ENCODE measurements at places on chromosomes 4 and X.

DNA sequence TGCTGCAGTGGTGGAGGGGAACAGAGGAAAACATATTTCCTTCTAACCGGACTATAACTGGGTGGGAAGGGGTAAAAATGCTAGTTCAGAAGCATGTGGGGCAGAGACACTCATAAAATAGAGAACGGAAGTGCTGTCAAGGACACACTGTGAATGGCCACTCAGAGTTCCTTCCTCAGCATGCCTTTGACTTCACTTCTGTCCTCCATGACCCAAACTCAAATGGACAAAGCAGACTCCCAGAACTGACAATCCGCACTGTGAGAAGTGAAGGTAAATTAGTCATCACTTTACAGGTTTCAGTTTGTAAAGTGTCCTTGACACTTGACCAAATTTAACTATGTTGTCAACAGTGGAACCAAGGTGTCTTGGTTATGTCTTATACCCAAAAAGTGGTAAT lies 30.2 kb upstream of the ELF2 start:
- DNase-seq = no peak

DNA sequence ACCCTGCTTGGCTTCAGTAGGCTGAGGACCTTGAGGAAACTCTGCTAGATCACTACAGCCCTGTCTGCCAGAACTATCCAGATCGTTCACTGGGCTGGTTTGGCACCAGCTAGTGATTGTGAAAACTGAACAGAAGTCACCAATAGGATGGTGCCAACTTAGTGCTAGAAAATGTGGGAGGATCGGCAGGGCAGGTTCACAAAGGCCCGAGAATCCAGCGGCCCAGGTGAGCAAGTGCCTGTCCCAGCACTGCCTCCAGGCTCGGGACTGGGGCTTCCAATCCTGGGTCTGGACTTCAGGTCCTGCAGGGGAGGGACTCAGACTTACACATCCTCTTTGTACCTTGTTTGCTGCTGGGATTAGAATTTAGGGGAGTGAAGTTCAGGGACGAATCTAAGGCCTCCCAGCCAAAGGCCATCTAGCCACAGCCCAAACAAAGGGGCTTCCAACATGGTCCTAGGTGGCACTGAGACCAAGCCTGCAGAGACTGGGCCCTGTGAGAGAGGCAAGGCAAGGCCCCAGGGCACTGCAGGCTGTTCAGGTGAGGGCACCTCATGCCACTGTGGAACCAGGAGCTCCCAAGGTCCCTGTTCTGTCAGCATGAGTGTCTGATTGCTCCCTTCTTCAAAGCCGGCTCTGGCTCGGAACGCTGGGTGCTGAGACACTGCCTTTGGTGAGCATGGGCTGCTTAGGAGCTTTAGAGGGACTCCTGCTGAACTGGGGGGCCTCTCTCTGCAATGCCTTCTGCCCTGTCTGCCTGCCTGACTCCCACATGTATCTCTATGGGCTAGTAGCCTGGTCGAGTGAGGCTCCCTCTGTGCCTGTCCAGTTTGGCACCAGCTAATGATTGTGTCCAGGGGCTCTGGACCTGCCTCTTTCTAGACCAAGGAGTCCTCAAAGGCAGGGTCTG lies 20.7 kb upstream of the ZNF185 start:
- no peak for DNase-seq

GRCh38 chr4:119854364-119854763 lies 212.3 kb downstream of the MAD2L1 start:
- no peak for DNase-seq

- no peak for DNase-seq
Observed at GRCh38 chrX:150704030-150704613, 10.9 kb downstream of the MTMR1 start.

DNA sequence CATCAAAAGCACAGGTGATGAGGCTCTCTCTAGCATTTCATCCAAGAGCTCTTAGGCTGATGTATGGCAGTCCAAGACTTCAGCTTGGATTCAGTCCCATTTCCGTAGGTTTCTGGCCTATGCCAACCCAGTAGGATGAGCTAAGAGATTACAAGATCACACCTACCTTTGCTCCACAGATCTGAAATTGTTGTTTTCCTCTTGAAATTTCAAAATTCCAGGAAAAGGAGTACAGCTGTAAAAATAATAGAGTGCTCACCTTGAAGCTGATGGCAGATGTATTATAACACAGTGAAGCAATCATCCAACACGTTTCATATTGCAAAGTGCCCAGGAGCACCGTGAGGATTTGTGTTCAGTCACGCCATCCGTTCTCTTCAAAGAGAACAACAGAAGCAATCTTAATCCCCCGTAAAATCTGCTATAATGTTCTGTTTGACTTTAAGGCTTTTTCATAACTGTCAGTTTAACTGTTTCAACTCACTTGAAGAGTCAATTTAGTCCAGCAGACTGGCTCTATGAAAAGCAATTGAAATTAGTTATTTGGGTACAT lies 137.5 kb downstream of the CPE start:
- no peak for DNase-seq

Measured in CD4-positive, alpha-beta T cell treated with Interleukin-15 for 4 hours (primary cell).